Activated naive CD4-positive, alpha-beta T cell treated with anti-CD3 and anti-CD28 coated beads for 36 hours (primary cell): ENCODE measurements at places on chromosomes 5 and 9.

GRCh38 chr9:15725953-15726352 is 173.1 kb downstream of the CCDC171 start:
- no peak for DNase-seq

DNA sequence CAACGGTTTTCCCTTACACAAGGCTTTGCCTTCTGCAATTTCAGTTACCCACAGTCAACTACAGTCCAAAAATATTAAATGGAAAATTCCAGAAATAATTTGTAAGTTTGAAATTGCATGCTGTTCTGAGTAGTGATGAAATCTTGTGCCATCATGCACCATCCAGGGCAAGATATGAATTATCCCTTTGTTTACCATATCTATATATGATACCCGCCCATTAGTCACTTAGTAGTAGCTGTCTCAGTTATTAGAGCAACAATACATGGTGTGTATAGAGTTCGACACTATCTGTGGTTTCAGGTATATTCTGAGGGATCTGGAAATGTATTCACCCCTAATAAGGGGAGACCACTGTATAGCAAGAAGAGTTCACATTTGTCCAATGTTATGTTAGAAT is 29.4 kb downstream of the ERBIN start:
- DNase-seq = no peak

GRCh38 chr5:36060420-36060887 is 6.2 kb downstream of the UGT3A2 start:
- no peak for DNase-seq

DNA sequence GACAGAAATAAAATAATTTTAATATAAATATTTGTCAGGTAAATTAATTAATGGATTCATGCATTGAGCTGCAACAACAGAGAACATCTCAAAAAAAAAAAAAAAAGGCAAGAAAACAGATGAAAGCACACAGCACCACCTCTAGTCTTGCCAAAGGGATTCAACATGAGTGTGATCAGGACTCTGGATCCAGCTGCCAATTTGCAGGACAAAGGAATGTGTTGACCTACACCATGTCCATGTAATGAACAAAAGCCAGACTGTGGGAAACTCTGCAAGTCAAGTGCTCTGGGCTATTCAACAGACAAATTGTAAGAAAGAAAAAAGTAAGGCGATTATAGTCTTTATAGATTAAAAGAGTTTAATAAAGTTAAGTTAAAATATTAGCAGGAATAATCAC is 769.3 kb downstream of the TLR4 start:
- DNase-seq = no peak

DNA sequence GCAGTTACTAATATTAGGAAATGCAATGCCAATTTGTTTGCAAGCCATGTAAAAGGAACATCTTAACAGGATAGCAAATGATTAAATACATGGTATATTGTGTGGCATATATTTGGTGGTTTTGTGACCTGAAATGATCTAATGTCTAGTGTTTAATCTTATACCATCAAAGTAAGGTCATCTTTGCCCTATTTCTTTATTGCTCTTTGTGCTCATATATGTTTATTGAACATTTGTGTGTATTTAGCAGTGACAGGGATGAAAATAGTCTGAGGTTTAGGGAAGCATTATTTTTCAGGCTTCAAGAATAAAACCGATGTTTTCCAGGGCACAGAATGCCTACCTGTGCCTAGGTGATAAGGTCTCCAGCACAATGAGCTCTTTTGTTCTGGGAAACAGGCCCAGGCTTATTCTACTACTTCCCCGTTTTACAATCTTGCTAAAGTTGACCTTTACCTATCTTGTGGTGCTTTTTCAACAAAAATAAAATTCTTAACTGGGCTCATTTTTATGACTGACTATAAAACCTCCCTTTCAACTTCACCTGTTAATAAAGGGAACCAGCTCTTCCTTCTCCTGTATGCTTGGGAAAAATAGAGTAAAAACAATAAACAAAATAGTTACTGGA is 105.6 kb upstream of the ANKH start:
- no peak for DNase-seq

DNA sequence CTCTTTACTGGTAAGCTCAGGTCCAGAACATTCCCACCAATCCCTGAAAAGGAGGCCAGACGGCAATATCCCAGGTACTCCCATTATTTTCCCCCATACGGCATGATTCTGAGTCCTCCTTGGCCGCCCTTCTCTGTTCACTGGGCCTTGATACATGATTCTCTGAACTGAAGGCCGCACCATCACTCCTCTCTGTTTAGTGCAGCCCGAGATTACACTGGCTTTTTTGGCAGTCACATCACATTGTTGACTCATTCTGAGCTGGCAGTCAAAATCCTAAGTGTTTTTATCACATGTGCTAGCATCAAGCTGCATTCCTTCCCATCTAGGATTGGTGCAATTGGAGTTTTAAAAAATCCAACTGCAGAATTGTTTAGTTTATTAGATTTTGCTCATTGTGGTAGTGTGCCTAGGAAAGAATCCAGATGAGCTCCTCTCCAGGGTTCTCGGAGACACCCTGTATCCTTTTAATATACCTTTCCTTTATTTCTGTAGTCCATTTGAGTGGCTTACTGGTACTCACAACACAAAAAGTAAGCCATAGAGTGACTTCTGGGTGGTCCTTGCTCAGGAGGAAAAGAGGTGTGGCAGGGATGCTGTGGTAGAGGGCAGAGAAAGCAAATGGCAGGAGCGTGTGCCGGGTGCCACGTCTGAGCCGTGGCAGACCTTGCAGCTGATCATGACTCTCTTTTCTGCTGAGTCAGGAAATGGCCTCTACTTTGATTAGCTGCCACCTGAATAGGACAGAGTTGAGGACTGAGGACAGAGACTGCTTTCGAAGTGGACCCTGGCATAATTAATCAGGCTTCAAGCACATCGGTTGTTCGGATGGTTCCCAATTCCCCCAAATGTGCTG is 121.1 kb upstream of the IL12B start:
- DNase-seq = no peak

GRCh38 chr5:17429353-17429752 is 68.7 kb upstream of the TAF11L2 start:
- no peak for DNase-seq

DNA sequence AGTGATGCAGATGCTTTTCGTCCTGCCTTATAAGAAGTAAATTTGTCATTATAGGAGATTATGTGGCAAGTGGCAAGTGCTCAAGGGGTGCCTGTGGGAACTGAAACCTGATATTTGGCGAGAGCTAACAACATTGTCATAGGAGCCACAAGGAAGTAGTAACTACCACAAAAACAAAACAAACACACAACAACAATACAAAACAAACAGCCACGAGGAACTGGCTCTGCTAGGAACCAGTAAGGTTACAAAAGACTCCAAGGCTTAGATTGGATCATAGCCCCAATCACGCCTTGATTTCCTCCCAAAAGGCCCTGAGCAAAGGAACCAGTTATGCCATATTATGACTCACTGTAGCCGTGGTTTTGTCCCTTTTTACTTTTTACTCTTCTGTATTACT is 1045.2 kb downstream of the CDH12 start:
- no peak for DNase-seq

DNA sequence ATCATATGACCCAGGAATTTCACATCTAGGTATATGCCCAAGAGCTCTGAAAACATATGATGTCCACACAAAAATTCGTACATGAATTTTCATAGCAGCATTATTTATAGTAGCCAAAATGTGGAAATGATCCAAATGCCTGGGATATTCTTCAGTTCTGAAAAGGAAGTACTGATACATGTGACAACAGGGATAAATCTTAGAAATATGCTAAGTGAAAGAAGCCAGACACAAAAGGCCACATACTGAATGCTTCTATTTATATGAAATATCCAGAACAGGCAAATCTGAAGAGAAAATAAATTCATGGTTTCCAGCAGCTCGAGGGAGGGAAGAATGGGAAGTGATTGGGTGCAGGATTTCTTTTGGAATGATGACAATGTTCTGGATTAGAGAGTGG is 16.8 kb upstream of the ZBTB43 start:
- no peak for DNase-seq
